ENCODE measurements at places on chromosomes 12 and 14.

- no peak for DNase-seq
Measured at GRCh38 chr12:102347811-102348210, 132.6 kb downstream of the IGF1 start.

GRCh38 chr14:52220924-52221811, 46.3 kb upstream of the PTGDR start:
- DNase-seq = no peak

- no peak for DNase-seq
Measured at GRCh38 chr14:33810308-33810707, 140.6 kb downstream of the EGLN3 start.

GRCh38 chr12:116508145-116509121, 50.7 kb upstream of the MAP1LC3B2 start:
- no peak for DNase-seq

- DNase-seq = peak; percentile 51
Measured at GRCh38 chr14:51479584-51480325, 172.0 kb upstream of the FRMD6 start.

DNA sequence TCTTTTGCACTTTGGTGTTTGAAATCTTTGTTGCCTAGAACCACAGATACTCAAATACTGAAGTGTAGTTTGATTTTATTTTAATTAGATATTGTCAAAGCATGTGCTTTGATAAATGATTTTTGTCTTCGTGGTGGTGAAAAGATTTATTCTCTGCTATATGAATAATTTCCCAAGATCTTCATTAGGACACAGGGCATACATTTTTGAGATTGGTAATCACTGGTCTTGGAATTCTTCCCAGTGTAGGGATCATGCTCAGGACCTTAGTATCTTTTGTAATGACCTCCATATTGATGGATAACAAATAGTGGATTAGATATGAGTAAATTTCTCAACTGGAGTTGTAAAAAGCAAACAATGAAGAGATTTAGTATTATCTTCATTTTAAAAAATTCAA, 28.2 kb downstream of the TBK1 start:
- DNase-seq = no peak

DNA sequence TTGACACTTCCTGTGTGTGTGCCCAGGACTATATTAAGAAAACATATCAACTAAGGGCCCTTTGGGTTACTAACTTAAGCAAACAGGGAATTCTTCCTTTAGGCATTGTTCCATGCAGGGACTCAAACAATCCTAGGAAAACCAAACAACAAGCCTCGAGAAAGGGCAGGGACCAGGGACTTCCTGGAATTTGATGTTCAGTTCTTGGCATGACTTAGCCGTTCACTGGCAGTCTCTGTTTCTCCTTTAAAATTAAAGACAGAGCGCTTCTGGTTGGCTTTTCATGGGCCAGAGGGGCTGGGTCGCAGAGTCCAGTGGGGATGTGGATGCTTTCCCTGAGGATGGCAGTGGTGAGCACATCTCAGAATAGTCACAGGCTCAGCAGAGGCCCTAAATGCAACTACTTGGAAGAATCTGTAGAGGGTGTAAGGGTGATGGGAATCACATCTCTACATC, 35.2 kb downstream of the RNFT2 start:
- DNase-seq = no peak
